Activated B cell treated with CpG ODN at 0.5 μM for 24 hours (primary cell): ENCODE measurements at places on chromosomes 3 and 15. TPM values are rescaled to one million over a fixed set of nuclear protein-coding genes. Genes with fewer than 3 reads are reported as not detected.

GRCh38 chr3:149560001-149560400 is 85.5 kb downstream of the TM4SF4 start:
- DNase-seq: no peak

DNA sequence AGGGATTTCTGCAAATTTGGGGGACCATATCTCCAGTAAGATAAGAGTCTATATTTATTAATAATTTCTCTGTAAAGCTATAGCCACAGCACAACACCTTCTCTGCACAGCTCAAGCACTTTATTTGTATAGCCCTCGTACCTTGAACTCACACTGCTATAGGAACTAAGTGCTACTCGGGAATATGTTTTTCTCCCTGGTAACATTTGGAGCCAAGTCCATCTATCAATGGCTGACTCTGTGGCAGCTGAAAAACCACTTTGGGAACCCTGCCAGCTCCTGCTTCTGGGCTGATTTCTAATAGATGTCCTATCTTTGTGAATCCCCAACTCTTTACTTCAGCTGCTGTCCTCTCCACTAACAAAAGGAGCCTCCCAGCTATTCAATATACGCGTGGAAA is 298.5 kb downstream of the GBE1 start:
- DNase-seq: no peak

Gene LEO1
- total RNA-seq: 18.3 and 19.1 TPM in 2 replicates

Gene IQCB1
- total RNA-seq: 40.1 and 52.4 TPM in 2 replicates

Gene FBXO40
- not detected in 2 replicates for total RNA-seq
